NCI-H2171 (cell line): ENCODE measurements at places on chromosomes 12 and 14.

DNA sequence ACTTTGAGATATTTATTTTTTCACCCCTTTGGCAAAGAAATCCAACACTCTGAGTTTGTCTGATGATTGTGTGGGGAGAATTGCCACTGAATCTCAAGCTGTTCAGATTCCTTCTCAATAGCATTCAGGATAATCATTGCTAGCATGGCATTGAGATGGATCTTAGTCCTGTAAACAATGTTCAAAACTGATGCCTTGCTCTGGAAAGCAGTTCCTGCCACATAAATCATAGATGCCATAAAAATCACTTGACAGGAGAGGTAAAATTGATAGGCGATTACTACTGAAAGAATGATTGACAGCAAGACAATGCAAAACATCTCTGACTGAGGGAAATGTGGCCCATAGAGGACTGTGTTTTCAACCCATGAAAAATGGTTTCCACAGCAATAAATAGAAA, 915.6 kb downstream of the TRHDE start:
- DNase-seq = no peak

DNA sequence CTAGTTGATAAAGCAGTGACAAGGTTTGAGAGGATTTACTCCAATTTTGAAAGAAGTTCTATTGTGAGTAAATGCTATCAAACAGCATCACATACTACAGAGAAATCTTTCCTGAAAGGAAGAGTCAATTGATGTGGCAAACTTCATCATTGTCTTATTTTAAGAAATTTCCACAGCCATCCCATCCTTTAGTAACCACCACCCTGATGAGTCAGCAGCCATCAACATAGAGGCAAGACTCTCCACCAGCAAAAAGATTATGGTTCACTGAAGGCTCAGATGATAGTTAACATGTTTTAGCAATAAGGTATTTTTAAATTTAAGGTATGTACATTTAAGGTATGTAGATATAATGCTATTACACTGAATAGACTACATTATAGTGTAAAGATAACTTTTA, 122.1 kb upstream of the ARHGAP5 start:
- no peak for DNase-seq

GRCh38 chr12:93978553-93978952, 169.8 kb upstream of the PLXNC1 start:
- no peak for DNase-seq

GRCh38 chr14:65229748-65230728, 127.7 kb upstream of the MAX start:
- peak; percentile 29 for DNase-seq

GRCh38 chr12:104299842-104300481, 3.6 kb upstream of the EID3 start:
- no peak for DNase-seq
